ENCODE measurements at places on chromosomes 1 and 21. TPM values are rescaled to one million over a fixed set of nuclear protein-coding genes. Genes with fewer than 3 reads are reported as not detected.

The ADORA3 gene
- total RNA-seq: not detected

The S100B gene
- total RNA-seq: not detected

The TRIM46 gene
- 2.1 TPM for total RNA-seq

The PCSK9 gene
- 3.4 TPM for total RNA-seq

The WNT3A gene
- total RNA-seq: not detected

The RAB7B gene
- 1.8 TPM for total RNA-seq

The RUNX3 gene
- total RNA-seq: 6.4 TPM

The SDC3 gene
- 7.2 TPM for total RNA-seq

The ACP6 gene
- 22.6 TPM for total RNA-seq

The DNAI4 gene
- total RNA-seq: 0.44 TPM

The GPR52 gene
- total RNA-seq: not detected

The OR2G6 gene
- not detected for total RNA-seq

The INKA2 gene
- 1.9 TPM for total RNA-seq

The USH2A gene
- not detected for total RNA-seq

The RER1 gene
- total RNA-seq: 96.2 TPM

The CHI3L1 gene
- not detected for total RNA-seq

The KISS1 gene
- not detected for total RNA-seq

The IL10 gene
- not detected for total RNA-seq

The CHI3L2 gene
- total RNA-seq: 0.36 TPM

The DDAH1 gene
- 6.8 TPM for total RNA-seq

The GPR37L1 gene
- 0.19 TPM for total RNA-seq

The YOD1 gene
- 6.4 TPM for total RNA-seq

Measured in A549 treated with CORT108297 at 1 μM for 4 hours (cell line).